Amniotic stem cell (primary cell): ENCODE measurements at places on chromosomes 12 and 14.

DNA sequence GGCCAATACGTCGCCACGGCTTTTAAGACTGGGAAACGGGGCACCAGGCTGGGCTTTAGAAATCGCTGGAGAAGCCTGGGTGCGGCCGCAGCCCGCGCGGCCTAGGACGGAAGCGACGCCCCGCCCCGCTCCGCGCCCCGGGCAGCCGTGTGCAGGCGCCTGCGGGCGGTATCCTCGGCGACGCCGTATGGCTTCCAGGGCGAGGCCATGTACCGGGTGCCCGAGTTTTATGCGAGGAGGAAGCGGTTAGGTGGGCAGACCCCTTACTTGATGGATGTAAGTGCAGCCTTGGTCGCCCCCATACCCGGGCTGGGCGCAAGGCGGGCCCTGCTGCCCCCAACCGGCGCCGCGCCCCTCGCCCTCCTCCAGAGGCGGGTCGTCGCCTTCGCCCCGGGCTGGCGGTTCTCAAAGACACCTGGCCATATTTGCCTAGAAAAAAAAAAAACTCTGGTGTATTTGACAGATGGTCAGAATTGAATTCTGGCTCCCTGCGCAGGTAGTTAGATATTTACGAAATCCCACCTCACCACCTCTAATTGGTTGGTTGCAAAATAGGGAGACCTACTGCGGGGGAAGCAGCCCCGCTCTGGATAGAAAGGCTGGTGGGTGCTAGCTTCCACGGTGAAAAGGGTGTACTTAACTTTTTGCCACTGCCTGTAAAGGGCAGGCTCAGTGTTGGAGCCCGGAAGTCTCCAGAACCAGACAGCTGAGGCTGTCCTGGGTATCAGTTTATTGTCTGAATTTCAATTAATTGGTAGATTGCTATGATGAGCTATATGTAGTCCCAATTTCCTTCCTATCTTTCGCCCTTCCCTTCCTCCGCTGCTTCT lies at the start of gene PPP1R36:
Gene PPP1R36 (plus strand): TSS at position 171 of the 830 bp plus-strand sequence. CDS start 37 bp downstream, at position 208.
- DNase-seq, result no peak

DNA sequence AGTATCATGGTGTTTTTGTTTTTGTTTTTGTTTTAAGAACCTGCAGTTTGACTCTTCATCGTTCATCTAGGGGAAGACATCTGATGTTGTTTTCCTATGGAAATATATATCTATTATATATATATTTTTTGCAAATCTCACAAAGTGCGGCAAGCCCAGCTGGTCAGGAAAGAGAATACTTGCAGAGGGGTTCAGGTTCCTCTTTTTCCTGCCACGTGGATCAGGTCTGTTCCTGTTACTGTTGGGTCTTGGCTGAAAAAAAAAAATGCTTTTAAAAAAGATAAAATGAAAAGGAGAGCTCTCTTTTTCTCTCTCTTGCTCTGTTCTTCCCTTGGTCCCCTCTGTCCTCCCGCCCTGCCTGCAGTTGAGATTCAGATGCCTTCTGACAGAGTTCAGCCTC lies 179.4 kb upstream of the BCL2L14 start:
- DNase-seq, result no peak

GRCh38 chr12:65492998-65493912 lies 214.8 kb downstream of the MSRB3 start:
- no peak for DNase-seq

DNA sequence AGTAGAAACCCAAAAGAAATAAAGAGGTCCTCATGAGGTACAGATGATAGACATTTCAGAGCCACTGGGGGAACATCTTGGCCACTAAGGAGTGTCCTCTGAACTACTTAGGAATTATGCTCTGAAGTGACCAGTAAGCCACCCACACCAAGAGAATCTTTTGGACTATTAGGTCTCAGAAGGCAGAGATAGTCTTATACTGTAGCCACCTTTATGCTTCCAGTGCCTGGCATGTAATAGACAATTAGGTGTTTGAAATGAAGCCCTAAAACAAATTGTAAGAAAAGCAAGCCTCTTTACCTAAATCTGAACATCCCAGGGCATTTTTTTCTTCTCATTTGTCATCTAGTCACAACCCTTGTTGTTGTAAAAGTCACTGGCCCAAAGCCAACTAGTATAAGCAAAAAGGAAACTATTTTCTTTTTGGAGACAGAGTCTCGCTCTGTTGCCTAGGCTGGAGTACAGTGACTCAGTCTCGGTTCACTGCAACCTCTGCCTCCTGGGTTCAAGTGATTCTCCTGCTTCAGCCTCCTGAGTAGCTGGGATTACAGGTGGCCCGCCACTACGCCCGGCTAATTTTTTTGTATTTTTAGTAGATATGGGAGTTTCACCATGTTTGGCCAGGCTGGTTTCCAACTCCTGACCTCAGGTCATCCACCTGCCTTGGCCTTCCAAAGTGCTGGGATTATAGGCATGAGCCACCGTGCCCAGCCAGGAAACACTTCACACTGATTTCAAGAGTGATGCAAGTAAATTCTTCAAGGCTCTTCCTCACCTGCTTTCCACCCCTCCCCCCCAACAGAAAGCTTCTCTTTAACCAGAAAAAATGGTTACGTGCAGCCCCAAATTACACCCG lies 11.1 kb downstream of the PLEKHA5 start:
- no peak for DNase-seq

DNA sequence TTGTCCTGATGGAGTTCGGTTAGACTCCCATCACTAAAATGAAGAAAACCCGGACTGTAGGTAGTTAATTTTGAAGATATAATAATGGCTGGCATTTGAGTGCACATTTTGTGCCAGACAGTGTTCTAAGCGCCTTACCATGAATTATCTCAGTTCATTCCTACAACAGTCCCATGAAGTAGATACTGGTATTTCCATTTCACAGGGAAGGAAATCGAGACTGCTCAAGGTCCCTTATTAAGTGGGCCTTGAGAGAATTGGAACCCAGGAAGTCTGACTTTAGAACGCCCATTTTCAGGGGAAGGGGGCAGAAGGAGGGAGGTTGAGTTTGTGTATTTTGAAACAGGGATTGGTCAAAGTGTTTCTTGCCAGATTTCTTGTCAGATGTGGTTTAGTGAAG lies 855 bp downstream of the MNAT1 start:
- no peak for DNase-seq
